ENCODE measurements at places on chromosomes 6 and 20.

GRCh38 chr6:37971711-37972390 lies 152.3 kb downstream of the ZFAND3 start:
- DNase-seq: no peak

- DNase-seq: no peak
Measured at GRCh38 chr6:10404799-10405512, 9.9 kb downstream of the TFAP2A start.

GRCh38 chr6:17600527-17601385 lies 654 bp downstream of the FAM8A1 start:
- peak; percentile 40 for DNase-seq

DNA sequence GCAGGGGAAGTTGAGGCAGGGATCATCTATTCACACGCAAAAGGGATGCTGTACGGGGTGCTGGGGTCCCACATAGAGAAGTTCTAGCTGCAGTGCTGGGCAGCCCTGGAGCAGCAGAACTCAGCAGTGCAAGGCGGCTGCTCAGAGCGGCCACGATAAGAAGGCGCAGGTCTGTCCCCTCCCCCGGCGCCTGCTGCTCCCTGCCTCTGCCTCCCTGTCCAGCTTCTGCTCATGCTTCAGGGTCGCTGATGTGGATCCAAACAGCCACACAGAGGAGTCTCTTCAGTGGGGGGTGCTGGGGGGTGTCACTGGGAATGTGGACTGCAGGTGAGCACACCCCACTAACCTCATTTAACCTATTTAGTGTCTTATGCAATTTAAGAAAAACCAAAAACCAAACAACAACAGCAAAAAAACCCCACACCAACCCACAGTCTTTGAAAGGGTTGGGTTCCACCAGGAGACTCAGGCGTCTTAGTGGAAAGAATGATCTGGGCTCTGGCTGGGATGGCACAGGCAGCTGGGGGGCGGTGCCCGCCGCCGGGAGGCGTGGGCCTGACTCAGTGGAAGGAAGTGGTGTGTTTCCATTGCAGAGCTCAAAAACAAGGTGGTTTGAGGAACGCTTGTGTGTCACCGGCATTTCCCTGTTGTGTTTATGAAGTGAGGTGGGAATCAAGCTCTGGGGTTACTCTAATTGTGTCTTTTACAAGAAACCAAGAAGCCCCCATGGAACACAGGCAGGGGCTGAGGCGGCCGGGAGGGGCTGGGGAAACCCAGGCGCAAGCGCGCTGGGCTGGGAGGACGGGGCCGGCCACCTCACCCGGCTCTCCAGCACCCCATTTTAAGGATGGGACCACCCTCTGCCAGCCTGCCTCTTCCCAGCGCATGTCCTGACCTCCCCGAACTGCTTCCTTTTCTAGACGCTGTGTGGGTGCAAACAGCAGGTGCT lies 55.1 kb downstream of the IRF4 start:
- no peak for DNase-seq

GRCh38 chr20:25989196-25989595 lies 292.5 kb upstream of the ZNF337 start:
- DNase-seq: no peak

- DNase-seq: no peak
Measured at GRCh38 chr6:55674672-55675071, 95.7 kb upstream of the HMGCLL1 start.

DNA sequence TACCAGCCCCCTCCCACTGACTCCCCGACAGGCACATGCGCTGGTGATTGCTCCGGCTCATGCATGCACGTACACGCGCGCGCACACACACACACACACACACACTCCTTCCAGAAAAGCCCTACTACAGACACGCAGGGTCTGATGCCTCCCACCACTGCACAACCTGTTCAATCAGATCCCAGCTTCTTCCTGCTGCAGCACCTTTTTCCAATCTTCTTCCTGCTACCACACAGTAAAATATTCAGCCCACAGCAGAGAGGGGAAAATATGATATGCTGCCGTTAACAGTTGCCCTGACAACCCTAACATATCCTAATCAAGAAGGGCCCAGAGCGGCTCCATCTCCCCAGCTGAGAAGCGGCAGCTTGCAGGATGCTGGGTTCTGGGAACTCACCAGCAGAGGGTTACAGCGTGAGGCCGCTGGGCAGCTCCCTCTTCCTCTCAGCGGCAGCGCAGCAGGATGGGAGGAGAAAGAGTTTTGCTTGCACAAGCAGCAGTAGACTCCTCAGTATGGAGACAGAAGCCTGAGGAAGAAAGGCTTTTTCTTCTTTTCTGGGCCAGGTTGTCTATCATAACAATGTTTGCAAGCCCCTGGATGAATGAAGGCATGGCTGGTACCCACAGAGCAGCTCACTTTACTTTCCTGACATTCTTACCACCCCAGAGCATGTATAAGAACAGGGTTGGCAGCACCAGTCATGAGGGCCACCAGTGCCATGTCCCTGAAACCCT lies 23.9 kb downstream of the MAP7 start:
- DNase-seq: peak; percentile 77

GRCh38 chr6:47344022-47344421 lies 34.3 kb upstream of the TNFRSF21 start:
- no peak for DNase-seq

DNA sequence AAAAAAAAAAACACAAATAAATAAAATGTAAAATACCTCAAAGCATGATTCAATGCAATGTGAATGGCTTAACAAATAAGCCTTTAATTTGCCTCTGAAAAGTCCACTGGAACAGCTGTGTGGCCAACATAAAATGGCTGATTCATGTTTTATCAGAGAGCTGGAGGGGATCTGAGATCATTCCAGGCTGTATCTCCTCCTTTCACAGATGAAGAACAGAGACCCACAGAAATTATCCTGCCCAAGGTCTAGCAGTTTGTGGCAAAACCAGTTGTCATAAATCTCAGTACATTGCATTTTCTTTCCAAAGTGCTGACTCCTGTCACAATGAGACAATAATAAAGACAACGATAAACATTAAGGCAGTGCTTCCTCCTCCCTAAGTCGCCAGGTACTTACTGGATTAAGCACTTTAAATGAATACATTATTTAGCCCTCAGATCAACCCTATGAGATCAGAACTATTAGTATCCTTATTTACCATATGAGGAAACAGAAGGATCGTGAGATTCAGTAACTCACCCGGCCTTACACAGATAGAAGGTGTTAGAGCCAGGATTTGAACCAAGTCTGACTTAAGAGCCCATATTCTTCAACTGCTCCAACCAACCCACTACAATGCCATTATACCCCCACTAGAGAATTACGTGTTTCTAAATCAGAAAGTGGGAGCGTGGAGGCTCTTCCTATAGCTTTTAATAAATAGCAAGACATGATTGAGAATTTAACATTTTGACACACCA lies 118.3 kb downstream of the KIF13A start:
- no peak for DNase-seq

GRCh38 chr6:30447237-30447636 lies 42.1 kb upstream of the HLA-E start:
- no peak for DNase-seq

DNA sequence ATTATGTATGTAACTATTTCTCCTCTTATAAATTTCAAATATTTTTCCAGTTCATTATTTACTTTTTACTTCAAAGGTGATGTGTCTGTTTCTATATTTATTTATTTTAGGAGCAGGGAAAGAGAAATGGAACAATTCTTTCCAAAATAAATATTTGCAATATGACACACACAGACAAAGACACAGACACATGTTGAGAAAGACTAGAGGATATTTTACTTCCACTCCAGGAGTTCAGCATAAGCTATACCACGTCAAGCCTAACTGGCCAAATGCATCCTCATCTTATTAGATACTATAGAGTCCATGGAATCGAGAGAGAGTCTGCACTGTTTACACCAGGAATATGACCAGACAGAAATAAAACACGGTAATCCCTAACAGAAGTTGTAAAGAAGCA lies 13.3 kb downstream of the RALGAPA2 start:
- DNase-seq: no peak

GRCh38 chr20:19768325-19768842 lies 10.3 kb downstream of the RIN2 start:
- DNase-seq: no peak

- DNase-seq: no peak
Measured at GRCh38 chr6:111773501-111774345, 99.5 kb downstream of the FYN start.

DNA sequence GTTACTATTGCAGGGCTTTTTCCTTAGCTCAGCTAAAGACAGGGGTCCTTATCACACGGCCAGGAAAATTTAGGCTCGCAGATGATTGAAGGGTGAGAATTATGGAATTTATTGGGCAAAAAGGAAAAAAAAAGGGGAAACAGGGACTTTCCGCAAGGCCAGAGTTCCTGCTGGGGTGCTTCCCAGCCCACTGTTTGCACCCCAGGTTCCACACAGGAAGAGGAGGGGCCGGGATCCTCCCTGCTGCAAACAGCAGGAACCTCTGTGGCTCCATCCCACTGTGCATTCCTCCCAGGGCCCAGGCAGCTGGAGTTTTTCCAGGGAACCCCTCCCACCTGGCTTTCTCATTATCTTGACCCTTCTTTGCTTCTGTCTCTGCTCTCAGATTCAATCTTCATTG lies 35.9 kb upstream of the IL20RA start:
- no peak for DNase-seq

- DNase-seq: no peak
Measured at GRCh38 chr6:48597951-48598350, 487.0 kb upstream of the PTCHD4 start.

- no peak for DNase-seq
Measured at GRCh38 chr20:1327827-1328679, 886 bp downstream of the SDCBP2 start.

- DNase-seq: no peak
Measured at GRCh38 chr6:129672341-129672682, 37.7 kb downstream of the ARHGAP18 start.

DNA sequence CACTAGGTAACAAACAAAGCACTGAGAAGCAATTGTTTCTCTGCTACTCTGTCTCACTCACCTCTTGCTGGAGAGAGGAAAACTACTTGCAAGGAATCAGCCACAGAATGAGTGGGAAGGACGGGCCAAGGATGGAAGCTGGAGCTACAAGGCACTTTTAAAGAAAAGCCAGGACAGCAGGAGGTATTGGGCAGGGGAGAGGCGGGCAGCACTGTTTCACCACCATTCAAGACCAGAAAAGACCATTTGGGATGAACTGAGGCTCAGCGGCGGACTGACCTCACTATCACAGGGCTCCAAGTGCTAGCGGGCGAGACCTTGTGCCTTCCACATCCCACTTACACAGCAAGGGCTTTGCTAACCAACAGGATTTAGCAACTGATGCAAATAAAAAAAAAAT lies 137.4 kb downstream of the IPCEF1 start:
- DNase-seq: no peak

DNA sequence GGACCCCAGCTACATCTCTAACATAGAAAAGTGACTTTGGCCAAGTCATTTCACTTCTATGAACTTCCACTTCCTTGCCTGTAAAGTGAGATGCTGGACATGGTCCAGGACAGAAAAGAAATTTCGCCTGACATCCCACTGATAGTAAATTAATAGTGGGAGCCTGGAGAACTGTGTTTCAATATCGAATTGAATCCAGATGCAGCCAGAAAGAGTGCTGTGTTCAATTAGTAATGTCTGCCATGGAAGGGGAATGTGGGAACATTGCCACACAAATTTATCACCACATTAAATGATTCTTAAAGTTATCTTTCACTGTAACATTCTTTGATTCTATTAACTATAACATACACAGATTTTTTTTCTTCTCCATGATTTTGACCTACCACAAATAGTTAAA lies 255.0 kb downstream of the HACE1 start:
- no peak for DNase-seq

GRCh38 chr6:95545686-95546085 lies 31.6 kb upstream of the MANEA start:
- no peak for DNase-seq

DNA sequence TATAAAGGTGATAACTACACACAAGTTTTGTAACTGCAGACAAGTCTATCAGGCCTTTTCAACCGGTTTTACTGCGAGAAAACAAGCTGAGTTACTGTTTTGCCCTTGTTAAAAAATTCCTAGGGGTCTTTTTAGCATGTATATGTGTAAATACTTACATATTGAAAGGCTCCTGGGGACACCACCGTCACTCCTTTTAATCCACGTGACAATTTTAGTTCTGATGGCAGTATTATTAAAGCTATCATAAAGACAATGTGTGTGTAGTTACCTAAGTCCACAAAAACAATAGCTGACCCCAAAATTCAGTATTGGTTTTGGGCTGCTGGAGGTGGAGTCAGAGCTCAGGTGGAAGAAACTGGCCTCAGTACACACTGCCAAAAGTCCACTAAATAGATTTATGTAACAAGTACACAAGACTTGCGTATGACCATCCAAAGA lies 41.3 kb upstream of the HFE start:
- no peak for DNase-seq

GRCh38 chr20:33474963-33475362 lies 14.9 kb upstream of the CBFA2T2 start:
- DNase-seq: no peak

- DNase-seq: no peak
Measured at GRCh38 chr20:58492795-58493524, 22.2 kb downstream of the APCDD1L start.

- no peak for DNase-seq
Measured at GRCh38 chr6:41716516-41717391, 18.7 kb downstream of the TFEB start.

DNA sequence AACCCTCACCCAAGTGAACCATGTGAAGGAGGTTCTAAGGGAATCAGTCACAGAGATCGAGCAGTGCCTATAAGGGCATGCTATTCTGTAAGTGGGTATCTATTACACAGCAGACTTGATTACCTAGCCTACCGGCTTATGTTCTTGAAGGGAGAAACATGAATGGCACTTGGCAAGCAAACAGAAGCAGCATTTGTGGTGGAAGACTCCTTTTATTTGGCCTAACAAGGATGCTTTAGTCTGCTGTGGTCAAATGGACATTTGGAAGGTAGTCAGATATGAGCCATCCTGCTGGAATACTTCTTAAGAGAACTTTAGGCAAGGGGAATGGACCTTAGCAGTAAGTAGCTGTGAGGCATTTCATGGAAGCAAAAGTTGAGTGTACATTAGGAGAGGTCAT lies 126.3 kb downstream of the COL12A1 start:
- DNase-seq: no peak

GRCh38 chr6:15267221-15267620 lies 21.4 kb downstream of the JARID2 start:
- DNase-seq: no peak

DNA sequence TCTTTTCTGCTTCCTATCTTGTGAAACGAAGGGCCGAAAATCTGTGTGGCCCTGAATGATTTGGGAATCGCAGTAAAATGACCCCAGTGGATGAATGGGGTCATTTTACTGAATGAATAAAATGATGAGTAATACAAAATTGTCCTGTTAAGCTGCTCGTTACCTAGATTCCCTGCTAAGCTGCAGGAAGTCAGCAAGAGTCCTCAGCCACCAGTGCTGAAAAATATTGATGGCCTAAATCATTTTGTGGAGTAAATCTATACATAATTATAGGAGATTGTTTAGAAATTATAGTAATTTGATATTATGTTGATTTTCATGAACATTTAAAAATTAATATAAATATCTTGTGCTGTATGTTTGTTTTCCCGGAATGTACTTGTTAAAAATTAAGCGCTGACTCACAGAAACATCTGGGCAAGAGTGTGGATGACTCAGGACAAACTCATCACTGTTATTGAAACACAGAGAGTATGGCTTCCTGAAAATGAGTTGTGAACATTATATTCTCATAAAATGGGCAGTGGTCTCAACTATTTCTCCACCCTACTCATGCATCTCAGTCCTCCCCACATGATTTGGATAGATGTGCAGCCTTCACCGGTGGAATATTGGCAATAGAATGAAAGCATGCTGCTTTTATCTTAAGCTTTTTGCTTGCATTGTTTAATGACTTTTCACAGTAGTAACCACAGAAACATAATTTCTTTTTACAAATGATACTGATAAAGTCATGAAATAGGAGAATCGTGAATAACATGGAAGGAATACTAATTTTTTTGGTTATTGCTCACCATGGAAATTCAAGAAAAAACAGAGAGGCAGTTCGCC lies 36.2 kb upstream of the RGS17 start:
- DNase-seq: no peak

All from nucleus accumbens (tissue), 56 donors.